ENCODE measurements at places on chromosomes 5 and 9.
A peak's percentile ranks its signal among the peaks of the same experiment; 100 is the strongest.

DNA sequence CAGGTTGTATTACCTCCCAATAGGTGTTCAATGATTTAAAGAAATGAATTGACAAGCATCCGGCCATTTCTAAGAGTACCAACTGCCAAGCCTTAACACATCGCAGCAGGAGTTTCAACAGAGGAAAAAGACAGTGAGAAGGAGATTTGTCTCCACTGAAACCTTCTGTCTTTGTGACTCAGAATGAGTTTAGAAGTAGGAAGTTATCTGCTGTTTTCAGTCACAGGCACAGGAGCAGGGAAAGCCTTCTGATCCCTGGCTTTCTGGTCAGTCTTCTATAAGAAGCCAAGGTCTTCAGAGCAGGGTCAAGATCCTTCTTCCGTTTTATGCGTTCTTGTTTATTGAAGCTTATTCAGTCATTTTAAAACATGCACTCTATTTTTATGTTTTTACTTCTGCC is 390.7 kb upstream of the PCSK5 start:
- no peak for DNase-seq

DNA sequence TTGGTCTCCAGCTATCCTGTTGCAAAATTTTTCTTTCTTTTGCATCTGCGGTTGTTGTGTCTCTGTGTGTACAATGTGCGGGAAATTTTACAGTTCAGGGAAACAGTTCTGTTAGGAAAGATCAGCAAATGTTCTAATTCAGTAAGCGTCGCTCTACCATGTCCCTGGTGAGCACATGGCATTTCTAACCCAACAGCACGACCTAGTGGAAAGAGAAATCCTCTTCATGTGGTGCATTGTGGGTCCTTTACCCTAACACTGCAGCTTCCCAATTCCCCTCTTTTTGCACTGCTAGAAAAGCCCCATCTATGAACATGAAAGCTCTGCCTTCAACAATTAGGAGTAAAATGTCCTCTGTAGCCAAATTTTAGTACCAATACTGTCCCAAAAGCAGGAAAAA is 974.2 kb upstream of the CDH9 start:
- DNase-seq = no peak

- DNase-seq = no peak
Measured at GRCh38 chr9:14095277-14095676, 218.7 kb downstream of the NFIB start.

DNA sequence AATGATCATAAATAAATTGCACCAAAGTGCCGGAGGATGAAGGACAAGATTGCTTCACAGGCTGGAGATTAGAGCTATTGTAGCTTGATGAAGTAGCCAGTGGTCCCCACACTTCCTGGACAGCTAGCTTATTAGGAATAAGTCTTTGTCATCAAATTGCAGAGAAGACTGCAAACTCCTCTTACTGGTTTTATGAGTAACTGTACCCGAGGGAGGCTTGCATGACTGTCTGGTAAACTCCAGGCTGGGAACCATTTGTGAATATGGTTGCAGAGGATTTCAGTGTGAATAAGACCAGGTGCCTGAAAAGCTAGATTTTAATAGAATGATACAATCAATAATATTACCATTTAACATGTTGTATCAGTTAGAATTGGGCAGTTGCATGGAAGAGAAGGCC is 36.5 kb upstream of the SEMA5A start:
- no peak for DNase-seq

GRCh38 chr9:83219924-83220438 is 157.0 kb upstream of the RASEF start:
- no peak for DNase-seq

DNA sequence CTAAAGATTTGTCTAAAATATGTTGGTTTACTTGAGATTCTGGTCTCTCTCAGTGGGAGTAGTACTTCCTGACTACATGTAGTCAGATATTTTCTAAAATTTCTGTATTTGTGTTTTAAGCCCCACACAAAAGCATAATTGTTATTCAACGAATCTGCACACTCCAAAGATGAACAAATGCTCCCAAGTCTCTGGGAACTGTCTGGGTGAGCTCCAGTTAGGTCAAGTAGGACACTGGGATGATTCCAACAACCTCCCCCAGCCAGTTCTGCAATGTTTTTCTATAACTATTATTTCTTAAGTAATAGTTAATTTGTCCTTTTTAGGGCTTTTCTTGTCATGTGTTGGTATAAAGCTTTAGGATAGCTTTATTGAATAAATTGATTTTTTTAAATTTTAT is 174.6 kb downstream of the FAM174A start:
- no peak for DNase-seq

DNA sequence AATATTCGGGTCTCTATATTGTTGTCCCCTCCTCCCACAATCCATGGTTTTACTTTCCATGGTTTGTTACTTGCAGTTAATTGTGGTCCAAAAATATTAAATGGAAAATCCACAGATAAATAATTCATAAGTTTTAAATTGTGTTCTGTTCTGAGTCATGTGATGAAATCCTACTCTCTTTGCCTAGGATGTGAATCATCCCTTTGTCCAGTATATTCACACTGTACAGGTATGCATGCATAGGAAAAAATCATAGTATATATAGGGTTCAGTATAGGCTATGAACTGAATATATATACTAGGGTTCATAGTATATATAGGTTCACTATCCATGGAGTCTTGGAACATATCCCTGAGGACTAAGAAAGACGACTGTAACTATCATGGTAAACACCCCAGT is 19.6 kb downstream of the INSYN2B start:
- DNase-seq = no peak

DNA sequence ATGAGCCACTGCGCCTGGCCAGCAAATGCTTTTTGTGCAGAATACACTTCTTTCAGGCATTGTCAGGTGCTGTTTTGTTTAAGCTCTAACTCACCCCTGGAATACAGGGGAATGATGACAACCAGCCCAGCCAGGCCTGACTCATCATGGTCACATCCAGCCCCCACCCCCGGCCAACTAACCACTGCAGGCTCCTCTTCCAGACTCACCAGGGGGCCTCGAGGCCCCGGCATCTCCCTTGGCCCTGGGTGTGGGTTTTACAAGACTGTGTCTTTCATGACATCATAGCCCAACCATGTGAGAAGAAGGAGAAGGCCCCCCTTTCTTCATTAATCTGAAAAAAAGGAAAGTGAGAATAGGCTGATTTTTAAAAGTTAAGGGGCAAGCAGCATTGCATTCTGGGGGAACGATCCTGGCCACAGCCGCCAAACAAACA is 35.5 kb downstream of the OLFML2A start:
- peak; percentile 32 for DNase-seq

DNA sequence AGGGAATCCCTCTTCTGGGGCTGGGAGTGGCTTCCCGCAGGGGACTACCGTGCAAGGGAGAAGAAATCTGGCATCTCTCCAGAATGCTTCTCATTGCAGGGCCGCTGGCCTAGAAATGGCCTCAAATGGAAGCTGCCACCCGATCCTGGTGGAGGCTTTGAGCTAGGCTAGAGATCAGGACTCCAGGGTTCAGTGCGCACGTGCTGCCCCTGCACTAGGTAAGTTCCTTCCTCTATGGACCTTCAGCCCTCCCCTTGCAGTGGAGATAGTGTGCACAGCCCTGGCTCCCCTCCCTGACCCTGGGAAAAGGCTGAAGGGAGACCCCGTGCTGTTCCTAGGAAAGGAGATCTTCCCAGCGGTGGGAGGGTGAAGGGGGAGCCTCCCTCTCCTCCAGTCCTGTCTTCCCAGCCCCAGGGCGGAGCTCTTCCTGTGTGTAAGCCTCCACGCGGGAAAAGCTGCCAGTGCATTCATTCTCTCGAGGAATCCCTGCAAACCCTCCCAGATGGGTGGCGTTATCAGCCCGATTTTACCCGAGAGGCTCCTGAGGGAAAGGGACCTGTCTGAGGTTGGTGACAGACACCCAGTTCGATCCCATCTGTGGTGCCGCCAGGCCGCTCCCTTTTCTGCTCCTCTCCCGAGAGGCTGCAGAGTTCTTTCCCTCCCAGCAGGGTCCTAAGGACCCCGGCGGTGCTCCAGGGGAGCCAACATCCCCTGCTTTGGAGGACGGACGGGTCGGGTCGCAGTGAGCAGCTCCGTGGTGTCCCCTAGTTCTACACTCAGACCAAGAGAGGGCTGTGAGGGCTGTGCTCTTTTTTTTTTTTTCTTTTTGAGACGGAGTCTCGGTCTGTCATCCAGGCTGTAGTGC is 1.4 kb upstream of the CERCAM start:
- DNase-seq = no peak

- DNase-seq = no peak
Measured at GRCh38 chr5:39118638-39119037, 44.4 kb upstream of the RICTOR start.

- no peak for DNase-seq
Measured at GRCh38 chr5:65102976-65103711, 334.4 kb downstream of the CWC27 start.

GRCh38 chr5:168486136-168486879 is at the start of gene RARS1:
RARS1 (plus strand) TSS chr5:168486471; CDS start chr5:168486499, 28 bp downstream.
- DNase-seq = peak; percentile 89

DNA sequence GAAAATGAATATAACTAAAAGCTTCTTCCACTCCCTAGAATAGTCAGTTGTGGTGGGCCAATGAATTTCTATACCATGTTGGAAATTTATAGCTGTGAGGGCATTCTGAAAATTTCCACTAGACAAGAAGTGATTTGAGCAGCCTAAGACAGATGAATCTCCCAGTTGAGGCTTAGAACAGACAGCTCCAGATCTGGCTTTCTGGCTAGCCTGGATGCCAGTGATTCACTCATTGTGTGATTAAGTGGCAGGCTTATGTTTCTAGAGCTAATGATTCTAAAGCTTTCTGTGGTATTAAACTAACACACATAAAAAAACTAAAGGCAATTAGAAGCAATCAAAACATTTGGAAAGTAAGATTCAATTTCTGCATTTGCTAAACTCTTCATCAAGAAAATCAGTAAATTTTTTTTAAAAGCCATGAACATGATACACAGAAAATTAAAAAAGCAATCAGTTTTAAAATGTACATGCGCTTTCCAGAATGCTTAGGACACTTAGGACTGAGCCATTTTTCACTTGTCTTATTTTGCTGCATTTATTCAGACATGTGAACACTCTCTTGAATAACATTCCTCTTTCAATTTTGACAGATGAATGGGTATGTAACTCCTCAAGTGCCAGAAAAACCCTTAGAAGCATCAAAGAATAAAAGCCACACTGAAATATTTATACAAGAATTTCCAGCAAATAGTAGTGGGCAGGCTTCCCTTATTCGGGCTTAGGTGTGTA is 100.5 kb upstream of the GNAQ start:
- DNase-seq = no peak

DNA sequence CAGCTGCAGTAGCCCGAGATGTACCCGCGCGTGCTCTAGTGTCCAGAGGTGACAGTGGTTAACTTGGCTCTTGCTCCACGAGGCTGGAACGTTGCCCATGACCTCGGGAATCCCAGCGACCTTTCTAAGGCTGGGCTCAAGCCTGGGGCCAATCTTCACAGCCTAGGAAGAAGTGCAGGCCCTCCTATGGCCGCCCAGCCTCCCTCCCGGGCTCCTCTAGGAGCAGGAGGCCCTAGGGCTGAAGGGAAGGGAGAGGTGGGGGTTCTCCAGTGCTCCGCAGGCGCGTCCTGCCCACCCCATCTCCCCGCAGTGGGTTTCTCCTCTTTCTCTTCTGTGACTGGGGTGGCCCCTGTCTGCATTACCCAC is 13.3 kb downstream of the NR2F1 start:
- DNase-seq = no peak

- no peak for DNase-seq
Measured at GRCh38 chr5:10227379-10227778, 22.3 kb downstream of the ATPSCKMT start.

- no peak for DNase-seq
Measured at GRCh38 chr9:37917801-37918664, 14.1 kb upstream of the SLC25A51 start.

DNA sequence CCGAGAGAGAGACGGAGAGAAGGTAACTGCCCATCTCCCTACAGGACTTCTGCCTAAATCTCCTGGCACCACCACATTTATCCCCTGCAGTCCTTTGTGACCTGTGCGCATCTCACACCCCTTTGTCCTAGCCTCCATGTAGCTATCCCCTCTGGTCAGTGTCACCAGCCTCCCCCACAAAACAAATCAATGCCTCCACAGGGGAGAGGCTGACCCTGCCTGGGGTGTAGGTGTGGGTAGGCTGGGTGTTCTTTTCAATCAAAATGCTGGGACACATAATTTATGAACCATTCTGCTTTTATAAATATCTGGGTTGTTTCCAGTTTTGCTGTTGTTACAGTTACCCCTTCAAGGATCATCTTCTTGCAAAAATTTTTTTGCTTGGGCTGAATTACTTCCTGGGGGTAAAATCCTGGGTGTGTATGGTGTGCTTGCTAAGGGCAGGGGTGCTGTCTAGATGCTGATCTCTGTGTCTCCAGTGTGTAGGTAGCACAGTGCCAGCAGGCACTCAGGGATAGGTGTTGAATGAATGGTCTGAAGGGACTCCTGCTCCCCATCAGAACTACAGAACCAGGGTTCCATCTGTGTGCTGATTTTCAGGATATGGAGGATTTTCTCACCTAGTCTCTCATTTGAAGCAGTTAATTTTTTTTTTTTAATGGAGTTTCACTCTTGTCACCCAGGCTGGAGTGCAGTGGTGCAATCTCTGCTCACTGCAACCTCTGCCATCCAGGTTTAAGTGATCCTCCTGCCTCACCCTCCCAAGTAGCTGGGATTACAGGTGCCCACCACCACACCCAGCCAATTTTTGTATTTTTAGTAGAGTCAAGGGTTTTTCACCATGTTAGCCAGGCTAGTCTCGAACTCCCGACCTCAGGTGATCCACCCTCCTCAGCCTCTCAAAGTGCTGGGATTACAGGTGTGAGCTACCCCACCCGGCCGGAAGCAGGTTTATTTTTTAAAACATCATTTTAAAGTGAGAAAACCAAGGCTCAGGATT is at the start of gene GARIN3:
Gene GARIN3, minus strand, starts transcription at position 51 of the 1,000 bp plus-strand sequence. CDS start 96 bp downstream, outside the sequence.
- no peak for DNase-seq

Measured in neuronal stem cell (in vitro differentiated cells).